ENCODE measurements at places on chromosomes 16 and 17. TPM values are rescaled to one million over a fixed set of nuclear protein-coding genes. Genes with fewer than 3 reads are reported as not detected.
A peak's percentile ranks its signal among the peaks of the same experiment; 100 is the strongest.

- peak; percentile 92 for DNase-seq
Measured at GRCh38 chr17:41930009-41930832, at the start of gene ODAD4. Gene ODAD4, plus strand, starts transcription at chr17:41930617. Its CDS starts 107 bp downstream, at chr17:41930724.

- DNase-seq = no peak
Measured at GRCh38 chr16:13032911-13033310, 131.5 kb downstream of the SHISA9 start.

DNA sequence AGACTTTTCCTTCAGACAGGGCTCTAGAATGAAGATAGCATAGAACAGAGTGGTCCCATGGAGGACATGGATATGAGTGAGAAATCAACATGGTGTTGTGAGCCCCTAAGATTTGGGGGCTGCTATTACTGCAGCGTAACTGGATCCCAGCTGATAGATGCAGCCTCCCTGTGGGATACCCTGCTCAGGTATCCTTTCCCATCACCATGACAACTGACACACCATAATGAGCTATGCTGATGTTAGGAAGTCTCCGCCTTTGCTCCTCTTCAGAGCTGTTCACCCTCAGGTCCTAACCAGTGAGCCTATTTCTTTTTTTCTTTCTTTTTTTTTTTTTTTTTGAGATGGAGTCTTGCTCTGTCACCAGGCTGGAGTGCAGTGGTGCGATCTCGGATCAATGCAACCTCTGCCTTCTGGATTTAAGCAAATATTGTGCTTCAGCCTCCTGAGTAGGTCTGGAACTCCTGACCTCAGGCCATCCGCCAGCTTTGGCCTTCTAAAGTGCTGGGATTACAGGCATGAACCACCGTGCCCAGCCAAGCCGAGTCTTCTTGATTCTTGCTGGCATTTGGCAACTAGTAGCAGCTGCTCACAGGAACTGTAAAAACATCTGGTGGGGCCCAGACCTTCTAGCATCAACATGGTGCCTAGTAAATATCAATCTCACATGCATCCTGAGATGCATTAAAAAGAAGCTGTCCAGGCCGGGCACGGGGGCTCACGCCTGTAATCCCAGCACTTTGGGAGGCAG, 17.1 kb downstream of the STX4 start:
- DNase-seq = no peak

GRCh38 chr17:43632221-43632620, 29.5 kb downstream of the MEOX1 start:
- no peak for DNase-seq

DNA sequence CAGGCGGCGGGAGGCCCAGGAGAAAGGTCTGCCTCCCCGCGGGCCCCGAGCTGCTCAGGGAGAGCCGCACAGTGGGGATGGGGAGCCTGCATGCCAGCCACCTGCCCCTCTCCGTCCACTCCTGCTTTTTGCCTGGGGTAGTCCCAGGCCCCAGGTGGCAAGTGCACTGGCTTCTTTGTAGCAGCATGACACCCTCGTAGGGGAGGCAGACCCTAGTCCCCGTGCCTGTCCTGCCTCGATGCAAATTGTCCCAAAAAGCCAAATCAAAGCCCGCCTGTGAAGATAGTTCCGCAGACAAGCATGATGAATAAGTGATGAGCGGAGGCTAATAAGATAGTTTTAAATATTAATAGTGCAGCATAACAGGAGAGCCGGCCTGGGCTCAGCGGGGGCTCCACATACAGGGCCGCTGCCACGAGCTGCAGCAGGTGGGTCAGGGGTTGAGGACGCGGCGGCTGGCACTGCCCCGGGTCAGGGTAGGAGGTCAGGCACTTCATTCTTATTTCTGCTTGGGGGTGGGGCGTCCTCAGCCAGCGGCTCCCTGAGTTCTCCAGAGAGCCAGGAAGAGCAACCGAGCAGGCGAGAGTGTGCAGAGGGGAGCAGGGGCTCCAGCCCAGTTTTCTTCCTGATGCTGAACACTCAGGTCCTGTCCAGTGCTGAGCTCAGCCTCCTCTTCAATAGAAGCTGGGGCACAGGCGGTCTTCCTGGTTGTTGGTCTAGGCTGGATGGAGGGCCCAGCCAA, 26.8 kb downstream of the GINS2 start:
- DNase-seq = no peak

GRCh38 chr17:73469311-73469710, 157.5 kb upstream of the CDC42EP4 start:
- no peak for DNase-seq

DNA sequence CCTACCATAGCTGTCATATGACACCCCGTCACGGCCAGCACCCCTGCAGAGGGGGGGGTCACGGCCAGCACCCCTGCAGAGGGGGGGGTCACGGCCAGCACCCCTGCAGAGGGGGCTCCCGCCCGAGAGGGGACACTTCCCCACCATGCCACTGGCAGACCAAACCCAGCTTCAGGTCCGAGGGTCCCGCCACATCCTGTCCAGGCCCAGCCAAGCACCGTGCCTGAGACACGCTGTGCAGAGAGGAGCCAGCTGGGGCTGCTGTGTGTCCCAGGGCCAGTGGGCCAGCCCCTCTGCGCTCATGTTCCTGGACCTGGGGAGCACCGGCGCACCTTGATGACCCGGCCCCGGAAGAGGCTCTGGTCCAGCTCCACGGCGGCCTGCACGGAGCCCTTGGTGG, 1.9 kb downstream of the PABPN1L start:
- no peak for DNase-seq

ACSM2A gene
- 60.4 TPM for polyA plus RNA-seq

DNA sequence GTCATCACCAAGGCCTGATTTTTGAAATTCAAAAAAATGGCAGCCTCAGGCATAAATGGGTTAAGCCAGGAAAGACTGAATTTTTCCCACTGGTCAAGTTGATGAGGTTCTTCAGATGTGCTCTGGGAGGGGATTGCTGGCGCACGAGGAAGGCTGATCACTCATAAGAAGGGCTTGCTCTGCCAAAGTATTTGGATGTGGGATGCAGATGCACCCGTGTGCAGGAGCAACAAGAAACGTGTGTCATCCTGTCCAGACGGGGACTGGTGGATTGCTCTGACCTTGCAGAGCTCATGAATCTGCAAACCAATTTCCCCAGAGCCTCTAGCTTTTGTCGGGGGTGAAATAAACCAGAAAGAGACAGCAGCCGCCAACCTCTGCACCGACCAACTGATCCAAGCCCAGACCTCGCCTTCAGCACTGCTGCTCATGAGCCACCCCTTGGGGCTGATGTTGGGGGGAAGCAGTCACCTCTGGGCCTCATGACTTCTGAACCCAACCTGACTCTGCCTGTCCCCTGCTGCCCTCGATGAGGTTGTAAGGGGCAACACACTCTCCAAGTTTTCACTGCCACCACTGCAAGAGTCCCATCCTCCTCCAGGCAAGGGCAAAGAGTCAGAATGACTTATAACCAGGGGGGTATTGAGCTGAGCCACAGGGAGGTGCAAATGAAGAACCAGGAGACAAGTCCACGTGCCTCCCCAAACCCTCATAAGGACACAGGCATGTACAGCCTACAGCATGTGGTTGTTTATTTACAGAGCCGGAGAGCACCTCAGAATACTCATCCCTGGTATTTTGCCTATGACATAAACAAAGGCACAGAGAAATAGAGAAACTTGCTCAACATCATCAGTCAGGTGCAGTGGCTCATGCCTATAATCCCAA, 452.0 kb downstream of the SOX9 start:
- DNase-seq = no peak

DNA sequence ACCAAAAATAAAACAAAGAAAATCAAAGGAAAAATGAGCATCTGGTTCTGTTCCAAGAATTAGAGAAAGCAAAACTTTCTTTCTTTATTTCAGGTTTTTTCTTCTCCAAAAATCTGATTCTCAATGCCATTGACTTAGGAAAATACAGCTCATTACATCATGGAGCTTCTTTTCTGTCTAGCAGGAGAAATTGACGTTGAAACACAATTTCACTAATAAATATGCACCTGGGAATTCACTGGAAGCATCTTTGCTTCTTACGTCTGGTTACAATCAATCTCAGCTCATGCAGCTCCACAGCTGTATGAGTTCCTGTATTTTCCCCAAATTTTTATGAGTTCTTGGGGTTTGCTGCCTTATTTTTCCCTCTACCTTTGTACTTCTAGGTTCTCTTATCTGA, 1568.6 kb upstream of the GOT2 start:
- DNase-seq = no peak

- no peak for DNase-seq
Measured at GRCh38 chr16:68629351-68629910, 15.7 kb upstream of the CDH3 start.

NPIPA8 gene
- polyA plus RNA-seq = 0.69 TPM

All from right renal pelvis (tissue), 4 donors.